Inflammatory macrophage treated with lipopolysaccharide for 1 hour (primary cell): ENCODE measurements at places on chromosomes 6 and 20.

GRCh38 chr6:33745548-33745947 lies 1.2 kb downstream of the IP6K3 start:
- DNase-seq, result no peak

- no peak for DNase-seq
Observed at GRCh38 chr6:100078509-100078908, 84.5 kb upstream of the MCHR2 start.

GRCh38 chr20:5205348-5206210 lies 78.8 kb downstream of the CDS2 start:
- peak; percentile 88 for DNase-seq

GRCh38 chr6:95686895-95687294 lies 109.6 kb downstream of the MANEA start:
- DNase-seq, result no peak

GRCh38 chr6:148509119-148509799 lies 166.6 kb downstream of the SASH1 start:
- DNase-seq, result no peak

- no peak for DNase-seq
Observed at GRCh38 chr6:143241911-143242310, 181.2 kb downstream of the AIG1 start.

- no peak for DNase-seq
Observed at GRCh38 chr6:30073489-30074235, 1.9 kb downstream of the RNF39 start.

DNA sequence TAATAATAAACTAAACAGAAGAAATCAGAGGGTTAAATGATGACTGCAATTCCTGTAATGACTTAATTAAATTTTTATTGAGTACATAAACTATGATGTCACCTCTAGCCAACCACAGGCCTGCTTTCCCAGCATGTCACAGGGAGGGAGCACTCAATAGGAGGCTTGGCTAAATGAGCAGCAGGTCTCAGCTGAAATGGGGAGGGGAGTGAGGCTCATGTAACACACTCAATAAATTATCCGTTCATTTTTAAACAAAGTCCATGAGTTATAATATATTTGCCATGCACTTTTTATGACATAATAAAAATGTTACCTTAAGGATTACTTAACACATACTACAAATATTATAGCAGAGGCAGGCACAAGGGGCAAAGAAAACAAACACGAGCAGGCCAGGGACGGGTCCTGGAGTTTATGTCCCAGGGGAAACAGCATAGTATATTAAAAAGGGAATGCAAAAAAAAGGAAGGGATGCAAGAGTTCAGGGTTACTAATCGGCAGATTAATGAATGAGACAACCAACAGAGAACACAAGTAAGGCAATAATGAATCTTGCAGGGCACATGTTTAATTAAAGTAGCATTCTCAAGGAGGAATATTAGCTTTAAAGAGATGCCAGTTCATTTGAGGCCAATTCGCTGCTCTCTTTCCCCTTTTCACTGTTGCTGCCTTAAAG lies 27.1 kb upstream of the FAM83C start:
- no peak for DNase-seq

DNA sequence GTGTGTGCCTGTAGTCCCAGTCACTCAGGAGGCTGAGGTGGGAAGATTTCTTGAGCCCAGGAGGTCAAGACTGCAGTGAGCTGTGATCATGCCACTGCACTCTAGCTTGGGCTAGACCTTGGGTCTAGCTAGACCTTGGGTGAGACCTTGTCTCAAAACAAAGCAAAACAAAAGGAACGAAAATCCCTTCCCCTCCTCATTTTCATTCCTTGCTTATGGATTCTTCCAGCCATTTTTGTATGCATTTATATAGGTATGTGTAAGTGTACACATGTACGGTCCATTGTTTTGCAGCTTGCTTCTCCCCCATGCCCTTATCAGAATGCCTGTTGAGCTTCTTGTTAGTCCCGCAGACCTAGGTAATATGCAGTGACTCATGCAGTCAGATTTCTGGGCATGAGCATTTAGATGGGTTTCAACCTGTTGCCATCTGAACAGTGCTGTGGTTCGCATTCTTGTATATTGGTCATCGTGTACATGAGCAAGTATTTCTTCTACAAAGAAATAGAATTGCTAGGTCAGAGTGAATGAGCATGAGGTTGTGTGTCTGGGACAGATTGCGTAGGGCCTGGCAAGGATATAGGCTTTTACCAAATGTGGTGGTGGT lies 73.2 kb downstream of the ATRN start:
- no peak for DNase-seq

DNA sequence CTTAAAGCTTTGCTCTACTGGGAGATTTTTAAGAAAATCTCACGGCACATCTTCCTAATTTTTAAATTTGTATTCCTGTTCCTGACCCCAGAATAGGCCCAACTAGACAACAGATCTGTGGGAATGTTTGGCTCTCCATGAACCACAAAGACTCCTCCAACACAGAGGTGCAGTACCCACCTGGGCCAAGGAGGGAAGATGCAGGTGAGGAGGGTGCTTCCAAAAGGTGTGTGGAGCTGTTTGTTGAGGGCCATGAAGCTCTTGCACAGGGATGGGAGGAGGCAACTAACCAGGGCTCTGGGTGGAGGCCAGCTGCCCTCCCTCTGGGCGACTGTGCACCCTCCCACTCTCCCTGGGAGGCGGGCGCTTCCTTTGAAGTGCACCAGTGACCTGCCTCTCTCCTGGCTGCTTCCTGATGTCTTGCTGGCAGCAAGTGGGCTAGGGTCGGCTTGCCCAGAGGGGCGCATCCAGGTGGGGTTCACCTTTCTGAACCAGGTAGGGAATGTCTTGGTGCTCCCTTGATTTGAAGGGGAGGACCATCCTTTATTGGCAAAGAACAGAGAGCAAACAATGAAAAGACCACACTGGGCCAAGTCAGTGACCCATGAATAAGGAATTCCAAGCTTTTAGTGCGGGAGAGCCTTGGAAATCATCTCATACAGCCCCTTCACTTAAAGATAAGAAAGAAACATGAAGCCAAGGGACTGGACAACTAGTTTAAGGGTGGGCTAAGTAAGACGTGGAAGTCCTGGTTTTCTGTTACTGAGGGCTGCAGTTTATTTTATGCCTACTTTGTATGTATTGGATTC lies 76.0 kb downstream of the ANKRD6 start:
- no peak for DNase-seq

DNA sequence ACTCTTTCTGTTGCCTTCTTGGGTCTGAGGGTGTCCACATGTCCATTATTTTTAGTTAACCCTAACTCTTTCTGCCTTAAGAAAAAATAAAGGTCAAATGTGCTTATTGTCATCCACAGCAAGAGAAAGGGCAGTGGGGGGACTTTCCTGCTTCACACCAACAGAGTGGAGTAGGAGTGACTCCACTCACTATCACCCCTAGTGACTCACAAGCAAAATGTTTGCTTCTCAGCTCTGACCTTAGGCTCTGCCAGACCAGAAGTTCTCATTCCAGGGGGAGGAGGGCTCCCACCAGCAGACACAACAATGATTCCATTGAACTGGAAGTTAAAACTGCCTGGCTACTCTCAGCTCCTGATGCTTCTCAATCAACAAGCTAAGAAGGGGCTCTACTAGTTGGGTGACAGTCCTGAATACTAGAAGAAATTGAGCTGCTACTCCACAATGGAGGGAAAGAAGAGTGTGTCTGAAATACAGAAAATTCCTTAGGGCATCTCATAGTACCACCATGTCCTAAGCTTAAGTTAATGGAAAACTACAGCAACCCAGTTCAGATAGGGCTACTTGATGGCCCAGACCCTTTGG lies 83.9 kb upstream of the AFDN start:
- DNase-seq, result no peak
